Heart left ventricle (tissue), 16 donors: ENCODE measurements at places on chromosomes 16 and 17. TPM values are rescaled to one million over a fixed set of nuclear protein-coding genes. Genes with fewer than 3 reads are reported as not detected.

The RNU2-1 gene
- total RNA-seq: 4,192 TPM

The EDC4 gene
- 32.5 TPM for total RNA-seq

The ABCA3 gene
- 9.6 TPM for total RNA-seq

The KRT27 gene
- total RNA-seq: not detected

The KRTAP2-2 gene
- not detected for total RNA-seq

DNA sequence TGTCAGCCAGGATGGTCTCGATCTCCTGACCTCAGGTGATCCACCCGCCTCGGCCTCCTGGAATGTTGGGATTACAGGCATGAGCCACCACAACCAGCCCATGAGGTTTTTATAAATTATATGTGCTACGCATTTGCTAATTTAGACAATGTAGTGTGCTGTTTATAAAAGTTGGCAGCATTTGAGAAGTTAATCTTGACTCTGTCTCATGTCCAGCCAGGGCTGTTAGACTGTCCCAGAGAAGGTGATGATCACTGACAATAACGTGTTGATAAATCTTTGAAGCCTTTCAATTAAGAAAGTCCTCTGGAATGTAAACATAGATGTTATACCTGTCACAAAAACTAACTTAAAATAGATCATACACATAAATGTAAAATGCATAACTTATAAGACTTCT is 82.0 kb downstream of the PPM1E start:
- H3K4me3 ChIP-seq: no peak overlapping the region
- H3K27ac ChIP-seq: no peak overlapping the region
- H3K36me3 ChIP-seq: no peaks in the 10 kb centered on the region
- DNase-seq: no peak
- no peaks in the 10 kb centered on the region for H3K27me3 ChIP-seq

The SHISA9 gene
- 0.38 TPM for total RNA-seq

GRCh38 chr16:11615748-11616447 is 29.2 kb upstream of the LITAF start:
- no peak for DNase-seq
- H3K27ac ChIP-seq: no peak overlapping the region
- H3K36me3 ChIP-seq: no peaks in the 10 kb centered on the region
- no peak overlapping the region for H3K4me3 ChIP-seq

GRCh38 chr17:42975265-42975664 is 4.6 kb downstream of the PTGES3L start:
- peaks cover 13% of the 10 kb centered on the region for H3K4me1 ChIP-seq
- no peak overlapping the region for H3K27ac ChIP-seq
- no peak for DNase-seq
- H3K4me3 ChIP-seq: no peak overlapping the region
- no peaks in the 10 kb centered on the region for H3K27me3 ChIP-seq
- no peaks in the 10 kb centered on the region for H3K36me3 ChIP-seq

DNA sequence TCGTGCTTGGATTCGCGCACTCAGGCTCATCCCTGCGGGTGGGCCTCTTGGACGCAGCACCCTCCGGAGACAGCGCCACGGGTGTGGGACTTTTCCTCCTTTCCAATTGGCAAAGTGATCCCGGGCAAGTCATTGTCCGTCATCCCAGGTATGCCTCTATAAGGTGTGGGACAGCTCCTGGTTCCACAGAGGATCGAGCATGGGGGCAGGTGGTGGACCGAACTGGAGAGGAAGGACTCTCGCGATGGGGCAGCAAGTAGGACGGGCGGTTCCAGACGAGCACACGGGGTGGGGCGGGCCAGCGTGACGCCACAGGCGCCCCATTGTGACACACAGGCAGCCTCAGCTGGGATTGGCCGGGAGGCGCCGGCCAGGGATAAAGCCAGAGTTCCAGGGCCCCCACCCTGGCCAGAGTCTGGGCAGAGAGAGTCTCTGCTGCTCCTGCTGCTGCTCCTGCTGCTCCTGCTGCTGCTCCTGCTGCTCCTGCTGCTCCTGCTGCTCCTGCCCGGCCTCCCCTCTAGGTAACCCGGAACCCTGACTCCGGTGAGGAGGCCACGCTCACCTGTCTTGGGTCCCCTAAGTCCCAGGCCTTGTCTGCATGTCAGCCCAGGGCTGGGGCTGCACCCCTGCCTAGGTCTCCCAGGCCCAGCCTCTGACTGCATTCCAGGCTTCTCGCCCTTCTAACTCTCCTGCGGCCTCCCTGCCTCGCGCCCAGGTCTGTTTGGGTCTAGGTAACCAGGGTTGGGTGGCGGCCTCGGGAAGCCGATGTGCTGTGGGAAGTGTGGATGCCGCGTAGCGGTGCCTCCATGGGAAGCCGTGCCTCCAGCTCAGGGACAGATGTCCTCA is 38.5 kb upstream of the SLC47A1 start:
- H3K36me3 ChIP-seq: no peaks in the 10 kb centered on the region
- H3K27ac ChIP-seq: no peak overlapping the region
- H3K27me3 ChIP-seq: no peaks in the 10 kb centered on the region
- no peaks in the 10 kb centered on the region for H3K4me1 ChIP-seq
- no peak for DNase-seq
